ENCODE measurements at places on chromosomes 3 and 15. TPM values are rescaled to one million over a fixed set of nuclear protein-coding genes. Genes with fewer than 3 reads are reported as not detected.

DNA sequence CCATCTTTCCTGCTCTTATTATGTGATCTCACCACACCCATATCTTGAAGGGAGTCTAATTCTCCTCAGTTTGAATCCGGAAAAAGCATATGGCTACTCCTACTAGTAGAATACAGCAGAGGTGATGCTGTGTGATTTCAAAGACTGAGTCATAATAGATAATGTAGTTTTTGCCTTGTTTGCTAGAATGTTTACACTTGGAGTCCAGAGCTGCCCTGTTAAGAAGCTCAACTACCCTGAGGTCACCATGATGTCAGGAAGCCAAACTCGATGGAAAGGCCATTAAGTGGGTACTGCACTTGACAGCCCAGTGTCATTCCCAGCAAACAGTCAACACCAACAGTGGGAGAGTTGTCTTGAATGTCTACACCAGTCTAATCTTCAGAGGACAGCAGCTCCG is 56.9 kb downstream of the CD200R1L start:
- DNase-seq: no peak

GRCh38 chr3:56309465-56309864 is 158.8 kb downstream of the ERC2 start:
- DNase-seq: no peak

DNA sequence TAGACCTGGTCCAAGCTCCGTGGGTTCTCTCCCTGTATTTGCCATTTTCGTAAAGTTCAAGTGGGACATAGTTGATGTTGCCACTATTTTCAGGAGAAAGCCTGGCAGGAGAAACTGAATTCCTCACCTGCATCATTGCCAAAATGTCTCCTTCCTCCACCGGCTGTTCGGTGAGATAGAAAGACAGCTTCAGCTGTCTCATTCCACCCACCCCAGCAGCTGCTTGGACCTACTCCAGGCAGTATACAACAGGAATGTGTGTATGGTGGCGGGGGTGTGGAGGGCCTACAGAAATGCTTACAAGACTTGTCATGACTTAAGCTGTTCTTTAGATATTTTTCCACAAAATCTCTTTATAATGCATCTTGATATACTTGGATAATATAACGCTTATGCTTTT is 132.7 kb upstream of the RAP2B start:
- DNase-seq: no peak

GRCh38 chr3:39668420-39668819 is 141.0 kb upstream of the MYRIP start:
- no peak for DNase-seq

- no peak for DNase-seq
Observed at GRCh38 chr3:14539384-14539741, 779 bp downstream of the GRIP2 start.

DNA sequence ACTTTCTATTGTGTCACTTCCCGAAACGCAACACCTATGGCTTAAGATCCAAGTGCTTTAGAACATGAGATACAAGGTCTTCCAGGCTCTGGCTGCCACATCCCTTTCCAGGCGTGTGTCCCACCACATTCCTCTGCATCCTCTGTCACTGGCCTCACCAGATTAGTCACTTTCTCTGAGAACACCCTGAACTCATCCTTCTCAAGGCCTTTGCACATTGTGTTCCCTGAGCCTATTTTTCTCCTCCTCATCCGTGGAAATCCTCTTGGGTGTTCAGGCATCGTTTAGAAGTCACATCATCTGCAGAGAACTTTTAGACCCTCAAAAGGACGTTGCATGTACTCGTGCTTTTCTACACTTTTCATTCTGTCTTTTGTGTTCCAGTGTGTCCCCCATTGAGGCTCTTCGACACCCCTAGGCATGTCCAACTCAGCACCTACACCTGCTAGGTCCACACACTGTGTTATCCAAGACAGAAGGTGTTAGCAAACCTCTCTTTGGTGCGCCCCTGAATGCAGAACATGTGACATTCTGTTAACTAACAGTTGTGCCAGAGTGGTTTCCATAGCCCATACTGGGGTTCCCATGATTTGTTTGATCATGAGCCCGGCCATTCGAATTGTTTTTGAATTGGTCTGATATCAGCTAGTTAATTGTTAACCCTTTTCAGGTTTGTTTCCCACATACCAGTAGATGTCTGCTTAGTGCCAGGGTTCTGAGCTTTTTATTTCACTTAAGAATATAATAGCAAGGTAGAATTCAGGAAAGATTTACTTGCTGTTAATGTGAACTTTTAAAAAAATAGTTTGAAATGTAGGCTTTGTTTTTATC is 67.2 kb downstream of the LPP start:
- DNase-seq: no peak

DNA sequence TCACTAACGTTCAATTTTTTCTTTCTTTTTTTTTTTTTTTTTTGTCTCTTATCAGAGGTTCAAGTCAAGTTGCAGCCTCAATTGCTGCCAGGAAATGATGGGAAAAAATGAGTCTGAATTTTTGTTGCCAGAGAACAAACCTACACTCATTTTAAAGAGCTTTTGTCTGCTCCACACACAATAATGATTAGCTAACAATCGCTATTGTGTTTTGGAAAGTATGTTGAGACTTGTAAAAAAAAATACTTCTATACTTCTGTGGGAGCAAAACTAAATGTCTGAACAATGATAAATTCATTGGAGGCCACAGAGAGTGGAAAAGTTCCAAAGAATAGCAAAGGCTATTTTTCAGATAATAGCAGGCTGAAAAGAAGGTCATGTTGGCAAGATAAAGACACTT is 176.3 kb upstream of the LMCD1 start:
- no peak for DNase-seq

DNA sequence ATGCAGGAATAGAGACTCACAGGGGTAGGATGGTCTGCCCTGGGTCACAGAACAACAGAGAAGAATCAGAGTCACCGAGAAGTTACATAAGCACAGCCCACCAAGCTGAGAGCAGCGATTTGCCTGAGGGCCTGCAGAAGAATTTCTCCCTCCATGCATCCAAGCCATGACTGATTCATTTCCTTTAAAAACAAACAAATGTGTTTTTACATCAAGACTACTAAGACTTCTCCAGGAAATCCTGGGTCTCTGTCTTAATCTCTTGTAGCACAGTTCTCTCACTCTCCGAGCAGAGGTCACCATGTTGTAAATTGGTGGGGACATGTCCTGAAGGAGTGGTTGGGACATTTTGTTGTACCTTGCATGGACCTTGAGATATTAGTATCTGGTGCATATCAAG is 159.8 kb downstream of the THSD4 start:
- DNase-seq: no peak

GRCh38 chr3:110542552-110543150 is 529.0 kb upstream of the NECTIN3 start:
- DNase-seq: no peak

GRCh38 chr15:42832576-42832975 is 88.0 kb downstream of the TTBK2 start:
- no peak for DNase-seq

- no peak for DNase-seq
Observed at GRCh38 chr3:152556731-152557254, 278.1 kb upstream of the P2RY1 start.

- no peak for DNase-seq
Observed at GRCh38 chr3:165466856-165467255, 270.7 kb upstream of the SLITRK3 start.

DNA sequence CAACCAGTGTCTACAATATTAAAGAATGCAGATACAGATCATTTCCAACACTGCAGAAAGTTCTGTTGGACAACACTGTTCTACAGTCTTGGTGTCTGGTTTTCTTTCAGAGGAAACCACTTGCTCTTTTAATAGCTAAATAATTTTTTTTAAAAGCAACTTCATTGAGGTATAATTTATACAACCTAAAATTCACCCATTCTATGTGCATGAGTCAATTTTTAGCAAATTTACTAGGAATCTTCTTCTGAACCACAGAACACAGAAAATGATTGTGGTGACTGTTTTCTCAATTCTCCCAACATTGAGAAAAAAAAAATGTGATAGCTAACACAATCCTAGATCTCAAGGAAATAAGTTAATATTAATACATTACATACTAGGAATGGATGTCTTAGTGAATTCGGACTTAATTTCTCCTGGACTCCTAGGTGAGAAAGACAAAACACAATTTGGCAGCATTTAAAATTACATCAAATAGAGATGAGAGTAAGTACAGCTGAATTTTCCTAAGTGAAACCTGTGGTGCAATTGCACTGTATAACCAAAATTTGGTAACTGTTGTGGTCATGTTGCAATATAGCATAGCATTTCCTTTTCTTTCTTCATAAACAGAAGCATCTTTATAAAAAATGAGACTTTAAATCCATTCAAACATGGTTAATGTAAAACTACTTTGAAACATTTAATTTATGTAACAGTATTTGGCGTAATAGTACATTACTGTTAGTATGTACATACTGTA is 15.3 kb upstream of the PLCL2 start:
- DNase-seq: no peak

- no peak for DNase-seq
Observed at GRCh38 chr3:115913069-115913686, 289.9 kb downstream of the GAP43 start.

GRCh38 chr15:27058939-27059338 is 88.0 kb downstream of the GABRG3 start:
- DNase-seq: no peak

DNA sequence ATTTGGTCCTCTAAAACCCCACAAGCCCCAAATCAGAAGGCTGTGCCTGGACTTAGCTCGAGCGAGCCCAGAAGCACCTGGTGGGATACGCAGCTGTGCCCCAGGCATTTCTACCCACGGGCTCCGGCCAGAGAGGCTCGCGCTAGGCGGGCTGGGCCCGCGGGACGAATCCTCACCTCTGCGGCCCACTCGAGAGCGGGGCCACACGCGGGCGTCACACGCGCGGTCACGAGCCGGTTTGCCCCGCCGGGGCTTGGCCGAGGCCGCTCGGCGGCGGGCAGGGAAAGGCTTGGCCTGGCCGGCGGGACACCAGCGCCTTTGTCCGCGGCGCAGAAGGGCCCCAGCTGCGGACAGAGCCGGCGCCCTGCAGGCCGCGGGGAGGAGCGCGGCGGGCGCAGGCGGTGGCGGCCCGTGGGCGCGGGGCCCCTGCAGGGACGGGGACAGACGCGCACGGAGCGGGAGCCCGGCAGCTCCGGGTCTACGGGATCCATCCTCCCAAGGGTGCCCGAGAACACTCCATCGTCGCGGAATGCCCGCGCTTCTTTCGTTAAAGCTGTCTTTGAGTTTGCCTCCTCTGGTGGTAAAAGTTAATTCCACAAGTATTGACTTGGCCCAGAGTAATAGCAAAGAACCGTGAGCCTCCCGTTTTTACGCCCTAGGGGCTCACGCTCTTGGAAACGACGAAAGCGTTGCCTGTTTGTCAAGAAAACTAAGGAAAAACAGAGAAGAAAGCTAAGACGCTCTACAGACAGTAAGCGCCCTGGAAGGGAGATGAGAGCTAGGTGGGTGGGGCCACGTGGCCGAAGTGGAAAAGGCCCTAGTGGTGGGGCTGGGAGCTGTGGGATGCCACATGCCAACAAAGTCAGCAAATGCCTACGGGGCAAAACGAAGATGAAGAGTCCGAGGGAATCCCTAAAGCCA is 26.4 kb downstream of the TYRO3 start:
- no peak for DNase-seq

- no peak for DNase-seq
Observed at GRCh38 chr15:45091161-45091560, 22.8 kb downstream of the DUOX2 start.

- DNase-seq: no peak
Observed at GRCh38 chr3:156513619-156514018, 41.3 kb downstream of the SSR3 start.

DNA sequence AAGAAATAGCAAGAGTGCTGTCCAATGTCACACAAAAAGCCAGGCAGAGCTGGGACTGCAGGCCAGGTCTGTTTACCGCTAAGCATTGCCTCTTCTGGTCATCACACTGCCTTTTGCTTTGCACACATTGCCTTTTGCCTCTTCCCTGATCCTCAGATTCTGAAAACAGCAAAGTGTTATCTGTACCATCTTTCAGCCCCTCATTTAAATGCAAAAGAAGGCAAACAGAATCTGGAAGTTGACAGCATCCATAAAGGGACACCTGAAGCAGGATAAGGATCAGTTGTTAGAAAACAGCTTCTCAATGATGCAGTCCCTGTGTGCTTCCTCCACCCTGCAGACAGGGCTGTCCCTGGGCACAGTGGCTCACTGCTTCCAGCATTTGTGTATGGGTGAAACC is 106.7 kb upstream of the RAD18 start:
- no peak for DNase-seq

DNA sequence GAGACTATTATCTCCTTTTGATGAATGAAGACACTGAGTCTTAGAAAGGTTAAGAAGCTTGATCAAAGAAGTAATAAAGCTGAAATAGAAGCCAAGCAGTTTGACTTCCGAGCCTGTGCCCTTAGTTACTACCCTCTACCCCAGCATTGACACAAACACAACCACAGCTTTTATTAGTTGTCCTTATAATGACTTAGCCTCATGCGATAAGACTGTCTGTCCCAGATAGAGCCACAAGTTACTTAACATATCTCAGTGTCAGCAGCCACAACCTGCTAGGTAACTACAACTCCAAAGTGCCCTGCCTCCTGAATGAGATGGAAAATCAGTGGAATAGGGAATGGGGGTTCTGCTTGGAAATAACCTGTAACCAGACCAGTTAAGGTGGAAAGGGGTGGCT is 781.6 kb upstream of the CFAP20DC start:
- no peak for DNase-seq

DNA sequence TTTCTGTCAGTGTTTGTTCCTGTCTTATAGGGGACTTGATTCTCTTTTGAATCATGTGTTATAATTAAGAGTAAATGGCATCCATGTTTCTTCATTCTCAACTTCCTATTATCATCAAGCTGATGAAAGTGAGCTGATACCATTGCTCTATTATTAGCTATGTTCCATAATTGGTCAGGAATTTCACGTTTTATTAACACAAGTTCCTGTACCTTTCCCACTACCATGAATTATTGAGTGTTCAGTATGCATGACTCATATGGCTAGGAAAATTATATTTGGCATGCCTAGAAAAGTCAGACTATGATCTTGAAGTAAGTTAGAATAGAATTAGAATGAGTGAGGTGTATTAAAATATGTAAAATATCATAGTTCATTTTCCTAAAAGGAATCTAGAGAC is 278.9 kb upstream of the LRRC3B start:
- no peak for DNase-seq

DNA sequence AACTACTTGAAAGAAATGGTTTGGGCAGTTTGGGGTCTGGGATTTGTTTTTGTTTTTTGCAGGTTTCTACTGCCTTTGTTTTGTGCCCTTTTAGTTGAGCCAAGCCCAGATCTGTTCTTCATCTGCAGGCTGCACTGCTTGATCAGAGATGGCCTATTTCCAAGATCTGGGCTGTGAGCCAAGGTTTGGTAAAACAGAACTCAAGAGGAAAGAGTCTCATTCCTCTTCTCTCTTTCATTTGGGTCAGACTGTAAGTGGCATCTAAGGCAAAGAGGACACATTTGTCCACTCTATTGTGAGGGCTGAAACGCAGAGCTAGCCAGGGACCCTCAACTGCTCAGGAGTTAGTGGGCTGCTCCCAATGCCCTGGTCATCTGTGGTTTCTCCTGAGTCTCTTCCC is 104.4 kb upstream of the UBE3A start:
- DNase-seq: no peak

GRCh38 chr3:136772709-136773108 is 20.5 kb upstream of the STAG1 start:
- no peak for DNase-seq

GOLGA8M gene
- not detected for total RNA-seq

RLBP1 gene
- total RNA-seq: not detected

C3orf49 gene
- not detected for total RNA-seq

CACNA2D2 gene
- total RNA-seq: 14.1 TPM

ECT2 gene
- total RNA-seq: 88.7 TPM

WDR49 gene
- total RNA-seq: 3.2 TPM

GLT8D1 gene
- total RNA-seq: 33.8 TPM

TM4SF18 gene
- total RNA-seq: 3.3 TPM

ITPKA gene
- total RNA-seq: 0.99 TPM

CPN2 gene
- total RNA-seq: not detected
